ENCODE measurements at places on chromosomes 4 and X. TPM values are rescaled to one million over a fixed set of nuclear protein-coding genes. Genes with fewer than 3 reads are reported as not detected.

- no peak for ATAC-seq
- no peak overlapping the region for H3K27ac ChIP-seq
- no peak overlapping the region for H3K4me3 ChIP-seq
- H3K36me3 ChIP-seq: peaks cover 29% of the 10 kb centered on the region
- peaks cover 16% of the 10 kb centered on the region for H3K4me1 ChIP-seq
Observed at GRCh38 chrX:48541140-48541814, 1.8 kb downstream of the TBC1D25 start.

DNA sequence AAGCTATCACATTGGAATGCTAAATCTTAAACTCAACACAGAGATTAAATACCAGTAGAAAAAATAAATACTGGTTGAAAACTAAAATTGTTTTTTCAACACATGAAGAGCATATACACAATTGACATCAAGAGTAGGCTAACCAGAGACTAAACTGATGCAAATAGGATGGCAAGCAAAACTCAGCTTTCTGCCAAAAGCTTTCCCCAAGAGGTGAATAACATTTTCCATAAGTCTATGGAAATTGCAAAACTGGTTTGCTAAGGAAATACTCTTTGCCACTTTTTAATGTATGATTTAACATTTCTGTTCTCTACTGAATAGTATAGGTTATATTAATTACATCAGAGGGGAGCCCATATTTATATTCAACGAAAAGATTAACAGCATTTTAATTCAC, 23.8 kb downstream of the IQCM start:
- H3K36me3 ChIP-seq: no peaks in the 10 kb centered on the region
- H3K4me1 ChIP-seq: no peaks in the 10 kb centered on the region
- H3K27me3 ChIP-seq: no peaks in the 10 kb centered on the region
- H3K4me3 ChIP-seq: no peak overlapping the region
- ATAC-seq: no peak

DNA sequence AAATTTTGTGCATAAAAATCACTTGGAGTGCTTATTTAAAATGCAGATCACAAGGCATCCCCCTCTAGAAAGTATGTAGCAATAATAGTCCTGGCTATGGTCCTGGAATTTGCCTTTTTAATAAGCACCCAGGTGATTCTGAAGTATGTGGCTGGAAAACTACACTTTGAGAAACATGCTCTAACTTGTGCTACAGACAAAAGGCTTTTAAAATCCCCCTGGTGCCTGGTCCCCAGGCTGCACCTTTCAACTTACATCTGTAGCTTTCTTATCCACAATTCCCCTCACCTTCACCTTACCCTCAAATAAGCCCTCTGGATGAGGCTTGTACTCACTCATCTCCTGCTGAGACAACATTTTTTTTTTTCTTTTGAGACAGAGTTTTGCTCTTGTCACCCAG, 21.1 kb downstream of the ART3 start:
- no peaks in the 10 kb centered on the region for H3K36me3 ChIP-seq
- H3K27ac ChIP-seq: no peak overlapping the region
- H3K4me1 ChIP-seq: no peaks in the 10 kb centered on the region
- ATAC-seq: no peak
- no peak overlapping the region for H3K4me3 ChIP-seq

DNA sequence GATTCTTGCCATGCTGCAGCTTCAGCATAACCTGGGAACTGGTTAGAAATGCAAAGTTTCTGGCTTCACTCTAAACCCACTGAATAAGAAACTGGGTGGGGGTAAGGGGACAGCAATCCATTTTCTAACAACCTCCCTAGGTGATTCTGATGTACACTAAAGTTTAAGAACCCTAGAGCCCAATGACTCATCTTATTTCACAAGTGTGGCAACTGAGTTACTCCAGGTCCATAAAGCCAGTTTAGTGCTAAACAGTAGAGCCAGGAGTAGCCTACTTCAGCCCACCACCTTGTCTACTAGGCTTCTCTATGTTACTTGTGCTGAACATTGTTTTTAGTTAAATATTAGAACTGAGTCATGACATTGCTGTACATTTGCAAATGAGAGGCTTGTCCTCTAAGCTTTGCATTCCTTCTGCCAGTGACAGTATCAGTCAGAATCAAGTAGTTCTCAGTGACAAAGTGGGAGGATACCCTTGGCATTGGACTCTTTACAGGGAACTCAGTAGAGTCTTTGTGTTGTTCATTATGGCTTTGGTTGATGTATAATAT, 518.0 kb downstream of the RPA4 start:
- no peak for ATAC-seq
- H3K36me3 ChIP-seq: no peaks in the 10 kb centered on the region
- H3K27me3 ChIP-seq: no peaks in the 10 kb centered on the region

GRCh38 chr4:7172508-7172907, 19.8 kb upstream of the SORCS2 start:
- H3K36me3 ChIP-seq: no peaks in the 10 kb centered on the region
- H3K27me3 ChIP-seq: no peaks in the 10 kb centered on the region
- no peak for ATAC-seq
- no peak overlapping the region for H3K4me3 ChIP-seq

GRCh38 chrX:148928811-148929210, 428.4 kb downstream of the AFF2 start:
- no peaks in the 10 kb centered on the region for H3K36me3 ChIP-seq
- no peak for ATAC-seq
- no peak overlapping the region for H3K27ac ChIP-seq
- no peak overlapping the region for H3K4me3 ChIP-seq

SLC34A2 gene
- total RNA-seq: not detected

VSIG1 gene
- total RNA-seq: not detected

DNA sequence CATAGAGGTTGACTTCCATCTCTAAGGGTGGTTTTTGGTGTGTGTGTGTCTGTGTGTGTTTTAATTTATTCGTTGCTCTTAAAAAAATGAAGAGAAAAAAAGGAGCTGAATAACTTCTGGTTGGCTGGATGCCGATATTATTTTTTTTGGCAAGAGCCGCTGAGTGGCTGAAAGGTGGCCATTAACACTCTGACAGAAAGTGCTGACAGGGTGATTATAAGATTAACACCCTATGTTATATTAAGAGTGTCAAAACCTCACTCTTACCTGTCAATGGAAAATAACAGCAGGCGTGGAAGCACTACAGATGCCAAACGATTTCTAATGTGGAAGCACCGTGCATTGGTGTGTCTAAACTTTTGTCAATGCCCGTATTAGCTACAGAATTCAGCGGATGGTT, 622.5 kb downstream of the ANKRD50 start:
- H3K4me1 ChIP-seq: no peaks in the 10 kb centered on the region
- no peak overlapping the region for H3K4me3 ChIP-seq
- no peaks in the 10 kb centered on the region for H3K27me3 ChIP-seq
- no peak overlapping the region for H3K27ac ChIP-seq
- ATAC-seq: no peak

NLGN3 gene
- 1.7 TPM for total RNA-seq

FRG2 gene
- not detected for total RNA-seq

SOX3 gene
- not detected for total RNA-seq
